ENCODE measurements at places on chromosomes 6 and 20.
A peak's percentile ranks its signal among the peaks of the same experiment; 100 is the strongest.

DNA sequence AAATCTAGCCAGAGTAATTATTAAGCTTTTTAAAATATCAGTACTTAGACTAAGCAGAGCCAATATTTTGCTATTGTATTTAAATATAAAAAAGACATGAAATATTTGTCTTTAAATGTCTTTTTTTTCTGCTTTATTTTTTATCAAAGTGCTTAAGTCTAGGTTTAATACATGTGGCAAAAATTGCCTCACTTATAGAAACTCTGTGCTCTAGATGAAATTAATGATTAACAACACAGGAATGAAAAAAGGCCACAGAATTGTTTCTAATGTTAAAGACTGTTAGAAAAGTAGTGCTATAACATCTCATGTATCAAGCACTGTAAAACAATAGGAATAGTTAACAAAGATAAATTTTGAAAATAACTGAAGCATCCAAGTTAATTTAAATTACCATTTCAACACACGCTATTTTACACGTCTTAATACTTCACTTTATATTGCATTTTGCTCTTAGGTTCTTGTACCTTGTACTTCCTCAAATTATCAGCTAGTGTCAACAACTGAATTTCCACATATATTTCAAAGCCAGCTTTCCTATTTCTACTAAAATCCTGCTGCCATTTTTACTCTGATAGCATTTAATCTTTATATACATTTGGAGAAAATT, 1515.1 kb downstream of the HACE1 start:
- H3K36me3 ChIP-seq, result no peaks in the 10 kb centered on the region
- H3K27me3 ChIP-seq, result no peaks in the 10 kb centered on the region
- H3K4me1 ChIP-seq, result no peaks in the 10 kb centered on the region
- H3K4me3 ChIP-seq, result no peak overlapping the region
- DNase-seq, result no peak

DNA sequence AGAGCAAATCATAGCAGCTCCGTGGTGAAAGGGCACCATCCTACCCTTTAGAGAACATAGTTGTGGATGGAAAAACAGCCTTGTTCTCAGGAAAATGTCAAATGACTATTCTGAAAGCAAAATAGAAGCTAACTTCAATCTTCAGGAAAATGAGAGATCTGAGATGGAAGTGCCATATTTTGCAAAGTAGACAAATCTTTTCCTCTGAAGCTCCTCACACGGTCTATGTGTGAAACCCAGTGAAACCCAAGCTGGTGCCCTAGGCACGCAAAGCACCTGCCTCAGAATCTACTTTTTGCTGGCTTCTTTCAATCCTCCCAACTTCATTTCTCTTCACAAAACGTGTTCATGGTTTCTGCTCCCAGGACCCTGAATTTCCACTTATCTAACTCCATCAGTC, 325.2 kb upstream of the CDH4 start:
- peaks cover 49% of the 10 kb centered on the region for H3K27me3 ChIP-seq
- no peak overlapping the region for H3K27ac ChIP-seq
- no peaks in the 10 kb centered on the region for H3K36me3 ChIP-seq
- no peak overlapping the region for H3K4me3 ChIP-seq
- no peaks in the 10 kb centered on the region for H3K4me1 ChIP-seq

DNA sequence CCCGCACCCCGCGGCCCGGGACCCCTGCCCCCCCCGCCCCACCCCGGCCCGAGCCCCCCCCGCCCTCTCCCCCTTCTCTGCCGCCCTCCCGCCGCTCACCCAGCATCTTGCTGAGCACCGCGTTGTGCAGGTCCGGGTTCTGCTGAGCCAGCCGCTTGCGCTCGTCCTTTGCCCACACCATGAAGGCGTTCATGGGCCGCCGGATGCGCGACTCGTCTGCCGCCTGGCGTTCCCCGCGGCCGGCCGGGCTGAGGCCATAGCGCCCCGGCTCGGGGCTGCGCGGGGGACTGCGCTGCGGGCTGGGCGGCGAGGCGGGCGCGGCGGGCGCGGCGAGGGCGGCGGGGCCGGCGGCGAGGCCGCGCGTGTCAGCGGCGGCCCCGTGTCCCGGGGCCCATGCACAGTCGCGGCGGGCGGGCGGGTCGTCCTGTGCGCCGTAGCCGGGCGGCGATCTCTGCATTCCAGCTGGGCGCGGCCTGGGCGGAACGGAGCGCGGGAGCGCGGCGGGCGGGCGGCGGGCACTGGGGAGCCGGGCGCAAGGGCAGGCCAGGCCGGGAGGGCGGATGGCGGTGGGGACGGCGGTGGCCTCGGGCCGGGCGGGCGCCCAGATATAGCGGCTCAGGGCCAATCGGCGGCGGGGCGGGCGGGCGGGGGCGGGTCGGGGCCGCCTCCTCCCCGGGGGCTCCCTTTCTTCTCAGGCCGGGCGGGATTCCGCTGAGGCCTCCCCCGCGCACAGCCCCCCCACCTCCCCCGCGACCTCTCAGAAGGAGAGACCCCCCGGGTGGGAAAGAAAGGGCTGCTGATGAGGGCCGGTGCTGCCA, at the start of gene SOX18:
Gene SOX18 (minus strand): TSS at position 580 of the 818 bp plus-strand sequence. CDS start 123 bp downstream, at position 457.
- H3K4me1 ChIP-seq, result peaks cover 12% of the 10 kb centered on the region
- no peak for DNase-seq
- H3K4me3 ChIP-seq, result peak within 1 kb of the TSS; percentile 69

GRCh38 chr6:85192186-85192585, 257.7 kb upstream of the NT5E start:
- H3K36me3 ChIP-seq, result no peaks in the 10 kb centered on the region
- H3K27me3 ChIP-seq, result no peaks in the 10 kb centered on the region
- no peak overlapping the region for H3K4me3 ChIP-seq
- H3K27ac ChIP-seq, result no peak overlapping the region

- H3K4me1 ChIP-seq, result peaks cover 16% of the 10 kb centered on the region
- DNase-seq, result no peak
- H3K4me3 ChIP-seq, result peak overlapping the region; percentile 40
- no peaks in the 10 kb centered on the region for H3K27me3 ChIP-seq
- H3K27ac ChIP-seq, result peak overlapping the region; percentile 86
- no peaks in the 10 kb centered on the region for H3K36me3 ChIP-seq
Observed at GRCh38 chr6:139406577-139407343, 32.3 kb upstream of the CITED2 start.
